Daoy (cell line): ENCODE measurements at places on chromosomes 7 and 10.

DNA sequence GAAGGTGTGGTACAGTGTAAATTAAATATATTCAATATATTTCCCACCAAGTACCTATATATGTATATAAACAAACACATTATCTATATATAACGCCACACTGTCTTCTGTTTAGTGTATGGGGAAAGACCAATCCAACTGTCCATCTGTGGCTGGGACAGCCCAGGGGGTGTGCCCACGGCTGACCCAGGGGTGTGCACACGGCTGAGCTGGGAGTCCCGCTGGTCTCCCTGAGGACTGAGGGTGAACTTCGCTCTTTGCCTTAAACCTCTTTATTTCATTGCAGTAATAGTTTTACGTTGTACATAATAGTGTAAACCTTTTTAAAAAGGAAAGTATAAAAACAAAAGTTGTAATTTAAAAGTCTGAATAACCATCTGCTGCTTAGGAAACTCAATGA, 6.3 kb downstream of the EN2 start:
- no peak for DNase-seq

GRCh38 chr10:17061418-17061817, 68.2 kb downstream of the CUBN start:
- DNase-seq = no peak

- no peak for DNase-seq
Observed at GRCh38 chr7:8151161-8151725, 110.7 kb downstream of the ICA1 start.

GRCh38 chr7:157687158-157687557, 350.4 kb downstream of the DNAJB6 start:
- DNase-seq = no peak

GRCh38 chr7:156222151-156222550, 409.9 kb upstream of the SHH start:
- no peak for DNase-seq

DNA sequence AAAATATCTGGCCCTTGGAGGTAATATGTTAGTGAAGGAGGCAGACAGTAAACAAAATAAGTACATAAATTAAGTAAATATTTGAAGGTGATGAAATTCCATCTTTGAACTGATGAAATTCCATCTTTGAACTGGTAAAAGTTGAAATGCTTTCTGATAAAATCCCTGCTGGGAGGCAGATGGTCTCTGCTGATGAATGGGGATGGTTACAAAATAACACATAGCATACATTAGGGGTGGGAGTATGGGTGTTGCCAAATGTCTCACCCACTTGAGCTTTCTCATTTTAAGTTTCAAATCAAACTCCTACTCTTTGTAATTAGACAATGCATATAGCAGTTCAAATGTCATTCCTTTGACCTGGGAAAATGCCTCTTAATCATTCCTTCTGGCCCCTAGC, 77.5 kb upstream of the SORCS3 start:
- DNase-seq = no peak

DNA sequence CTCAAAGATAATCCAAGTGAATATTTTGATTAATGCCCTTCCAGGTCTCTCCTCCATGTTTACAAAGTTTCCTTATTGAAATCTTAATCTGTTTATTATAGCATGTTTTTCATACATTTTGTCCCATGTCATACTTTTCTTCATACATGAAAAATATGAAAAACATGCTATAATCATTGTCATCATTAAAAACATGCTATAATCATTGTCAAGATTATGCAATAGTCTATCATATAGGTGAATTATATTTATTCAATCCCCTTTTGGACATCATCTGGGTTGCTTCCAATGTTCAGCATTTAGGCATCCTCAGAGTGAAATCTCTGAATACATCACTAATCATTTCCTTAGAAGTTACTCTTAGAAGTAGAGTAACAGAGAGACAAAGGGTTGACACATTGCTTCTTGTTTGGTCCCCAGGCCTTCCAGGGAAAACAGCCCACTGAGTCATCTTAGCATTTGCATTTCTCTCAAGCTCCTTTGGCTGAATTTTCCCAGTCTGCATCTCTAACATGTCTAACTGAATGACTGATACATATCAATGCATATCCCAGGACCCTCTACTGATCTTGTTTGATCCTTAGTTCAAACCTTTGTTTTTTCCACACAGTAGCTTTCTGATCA, 87.0 kb downstream of the SGMS1 start:
- no peak for DNase-seq

DNA sequence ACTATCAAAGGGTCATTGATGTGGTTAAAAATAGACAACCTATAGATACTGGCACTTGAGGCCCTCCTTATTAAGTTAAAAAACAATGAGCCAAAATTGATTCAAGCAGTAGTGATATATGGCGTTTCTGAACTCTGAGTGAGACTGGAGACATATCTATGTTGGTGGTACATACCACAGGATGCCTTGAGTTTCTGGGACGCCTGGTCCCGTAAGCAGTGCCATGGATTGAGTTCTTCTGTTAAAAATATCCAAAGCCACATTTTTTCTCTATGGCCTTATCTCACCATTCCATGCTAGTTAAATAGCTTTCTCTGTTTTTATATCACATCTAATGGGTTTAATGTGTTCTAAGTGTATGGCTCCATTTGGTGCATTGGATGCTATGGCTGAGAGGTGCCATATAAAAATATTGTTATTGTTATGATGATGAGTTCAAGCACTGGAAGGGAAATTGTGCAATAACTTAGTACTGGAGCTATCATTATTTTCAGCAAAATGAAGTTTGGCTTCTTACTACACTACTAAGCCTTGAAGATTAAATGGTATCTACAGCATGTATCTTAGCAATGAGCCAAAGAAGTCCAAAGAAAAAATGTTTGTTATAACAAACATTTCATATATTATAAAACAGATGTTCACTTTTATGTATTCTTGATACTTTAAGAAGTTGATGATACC, 713.9 kb downstream of the SUGCT start:
- DNase-seq = no peak

DNA sequence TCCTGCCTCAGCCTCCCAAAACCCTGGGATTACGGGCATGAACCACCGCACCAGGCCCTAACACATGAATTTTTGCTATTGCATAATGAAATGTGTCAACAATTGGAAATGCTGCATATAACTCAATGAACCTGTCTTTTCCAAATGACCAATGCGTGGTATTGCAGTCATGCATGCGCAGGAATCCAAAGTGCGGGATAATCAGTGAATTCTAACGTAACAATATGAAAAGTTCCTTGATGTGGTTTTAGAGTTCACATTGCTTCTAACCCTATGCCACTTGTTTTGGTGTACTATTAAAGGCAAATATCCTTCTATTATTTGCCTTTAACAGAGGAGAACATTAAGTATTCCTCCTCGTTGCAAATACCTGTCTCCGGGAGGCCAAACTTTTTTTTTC, 10.5 kb downstream of the TDRD1 start:
- no peak for DNase-seq

DNA sequence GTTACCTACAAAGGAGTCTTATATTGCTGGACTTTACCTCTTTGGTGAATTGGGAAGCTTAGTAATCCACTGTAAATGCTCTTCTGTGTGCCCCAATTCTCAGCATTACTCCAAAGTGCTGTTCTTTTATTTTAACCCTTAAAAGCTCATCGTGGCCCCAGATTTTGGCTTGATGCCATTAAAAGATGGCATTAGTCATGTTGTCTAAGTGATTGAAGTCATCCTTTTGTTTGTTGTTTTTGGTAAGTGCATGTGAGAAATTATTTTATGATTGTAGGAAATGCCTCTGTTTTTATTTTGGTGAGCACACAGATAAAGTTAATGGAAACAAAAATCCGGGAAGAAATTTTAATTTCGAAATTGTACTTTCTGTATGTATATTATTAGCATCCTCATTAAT, 82.5 kb upstream of the GATA3 start:
- no peak for DNase-seq

DNA sequence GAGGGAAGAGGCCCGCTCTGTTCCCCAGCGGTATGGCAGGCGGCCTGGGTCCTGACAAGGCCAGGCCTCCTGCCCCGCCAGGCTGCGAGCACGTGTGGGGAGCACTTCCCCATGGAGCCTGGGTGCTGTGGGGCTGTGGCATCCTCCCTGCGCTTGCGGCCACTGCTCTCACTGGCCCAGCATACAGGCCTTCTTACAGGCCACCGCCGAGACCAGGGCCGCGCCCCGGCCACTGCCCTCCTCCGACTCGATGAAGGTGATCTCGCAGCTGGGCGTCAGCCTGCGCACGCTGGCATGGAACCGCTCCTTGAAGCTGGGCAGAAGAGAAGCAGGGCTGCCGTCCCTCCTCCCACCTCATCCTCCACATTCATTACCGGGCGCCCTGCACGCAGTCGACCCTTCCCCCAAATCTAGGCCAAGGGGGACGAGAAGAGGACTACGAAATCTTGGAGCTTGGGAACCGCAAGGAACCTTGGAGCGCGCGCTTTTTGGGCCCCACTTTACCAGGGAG, 3.9 kb upstream of the MYL7 start:
- DNase-seq = peak; percentile 10

- no peak for DNase-seq
Observed at GRCh38 chr10:86712317-86712707, 44.0 kb downstream of the LDB3 start.

GRCh38 chr10:73060738-73061635, 35.7 kb downstream of the P4HA1 start:
- peak; percentile 4 for DNase-seq

- no peak for DNase-seq
Observed at GRCh38 chr7:25863729-25864110, 288.3 kb upstream of the NFE2L3 start.

DNA sequence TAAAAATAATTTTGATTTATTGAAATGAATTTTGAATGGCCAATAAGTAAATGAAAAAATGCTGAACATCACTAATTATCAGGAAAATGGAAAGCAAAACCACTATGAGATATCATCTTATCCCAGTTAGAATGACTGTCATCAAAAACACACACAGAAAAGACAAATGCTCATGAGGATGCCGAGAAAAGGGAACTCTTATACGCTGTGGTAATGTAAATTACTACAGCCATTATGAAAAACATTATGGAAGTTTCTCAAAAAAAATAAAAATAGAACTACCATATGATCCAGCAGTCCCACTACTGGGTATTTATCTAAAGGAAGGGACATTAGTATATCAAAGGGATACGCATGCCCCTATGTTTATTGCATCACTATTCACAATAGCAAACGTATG, 15.8 kb downstream of the SCIN start:
- no peak for DNase-seq

- no peak for DNase-seq
Observed at GRCh38 chr7:79142706-79143105, 310.8 kb downstream of the MAGI2 start.

- peak; percentile 100 for DNase-seq
Observed at GRCh38 chr7:44885394-44886317, at the start of gene PURB. Gene PURB, minus strand, starts transcription at chr7:44885530. Its CDS starts 182 bp downstream, at chr7:44885348.

- DNase-seq = no peak
Observed at GRCh38 chr7:451255-452225, 68.1 kb downstream of the PDGFA start.

DNA sequence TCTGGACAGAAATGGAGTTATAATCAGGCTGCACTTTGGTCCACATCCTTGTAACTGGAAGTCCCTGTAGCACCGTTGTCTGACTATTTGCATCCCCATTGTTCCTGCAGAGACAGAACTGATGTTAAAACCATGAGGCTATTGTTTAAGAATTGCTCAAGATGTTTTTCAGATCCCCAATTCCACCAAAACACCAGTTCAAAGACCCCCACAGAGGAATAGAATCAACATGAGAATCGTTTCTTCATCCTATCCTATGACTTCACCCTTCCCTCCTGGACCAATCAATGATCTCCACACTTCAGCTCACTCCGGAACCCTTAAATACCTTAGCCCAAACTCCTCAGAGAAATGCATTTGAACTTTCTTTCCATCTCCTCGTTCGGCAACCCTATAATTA, 57.1 kb upstream of the GRID1 start:
- DNase-seq = no peak

DNA sequence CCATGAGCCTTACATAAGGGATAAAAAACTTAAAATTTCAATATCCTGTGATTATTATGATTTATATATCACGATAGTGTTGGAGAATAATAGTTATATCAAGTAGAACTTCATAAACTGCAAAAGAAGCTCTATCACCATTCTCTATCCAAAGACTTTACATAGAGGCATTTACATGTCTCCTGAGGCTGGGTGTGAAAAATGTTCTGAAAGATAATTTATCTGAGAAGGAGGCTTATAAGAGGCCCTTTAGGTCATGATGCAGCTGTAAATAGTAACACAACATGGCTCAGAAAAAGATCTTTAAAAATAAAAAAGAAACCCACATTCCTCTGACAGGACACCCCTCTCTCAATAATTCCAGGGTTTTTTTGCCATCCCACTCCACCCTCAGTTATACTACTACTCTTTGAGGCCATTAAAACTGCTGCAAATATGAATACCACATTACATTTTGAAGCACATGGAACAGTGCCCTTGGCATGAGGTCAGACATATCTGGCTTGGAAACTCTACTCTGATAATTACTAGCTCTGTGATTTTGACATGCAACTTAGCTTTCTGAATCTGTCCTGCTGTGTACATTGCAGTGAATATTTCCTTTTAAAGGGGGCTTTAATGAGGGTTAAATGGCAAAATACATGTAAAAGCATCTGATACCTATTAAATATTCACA, 55.5 kb downstream of the SLC16A12 start:
- DNase-seq = no peak

DNA sequence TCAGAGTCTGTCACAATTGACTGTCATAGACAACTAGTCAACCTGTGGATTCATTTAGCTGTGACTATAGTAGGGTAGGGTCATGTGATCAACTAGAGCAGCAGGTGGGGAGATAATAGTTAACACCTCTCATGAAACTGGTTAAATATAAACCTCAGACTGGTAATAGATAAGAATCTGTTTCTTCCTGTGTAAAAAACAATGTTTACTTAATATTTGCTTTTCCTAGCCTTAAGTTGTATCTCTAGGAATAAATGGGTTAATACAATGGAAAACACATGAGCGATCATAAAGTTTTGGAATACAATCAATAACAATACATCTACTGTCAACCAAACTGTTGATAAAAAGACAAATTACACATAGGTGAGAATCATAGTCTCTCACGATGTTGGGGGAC, 43.4 kb upstream of the ITGB8 start:
- no peak for DNase-seq

DNA sequence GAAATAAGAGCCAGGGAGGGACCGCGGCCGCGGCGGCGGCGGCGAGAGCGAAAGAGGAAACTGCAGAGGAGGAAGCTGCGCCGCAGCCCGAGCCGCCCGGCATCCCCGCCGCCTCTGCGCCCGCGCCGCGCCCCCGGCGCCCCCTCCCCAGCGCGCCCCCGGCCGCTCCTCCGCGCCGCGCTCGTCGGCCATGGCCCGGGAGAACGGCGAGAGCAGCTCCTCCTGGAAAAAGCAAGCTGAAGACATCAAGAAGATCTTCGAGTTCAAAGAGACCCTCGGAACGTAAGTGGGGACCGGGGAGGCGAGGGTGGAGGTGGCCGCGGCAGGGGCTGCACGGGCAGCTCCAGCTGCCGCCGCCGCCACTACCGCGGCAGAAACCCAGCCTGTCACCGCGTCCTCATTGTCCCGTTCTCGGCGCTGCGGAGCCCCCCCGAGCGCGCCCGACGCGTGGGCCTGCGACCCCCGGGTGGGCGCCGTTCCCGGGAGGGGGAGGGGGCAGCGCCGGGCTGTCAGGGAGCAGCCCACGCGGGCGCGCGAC, 351 bp downstream of the CAMK1D start:
- DNase-seq = no peak
